Tibial artery (tissue), 4 donors: ENCODE measurements at places on chromosomes 3 and 15.
A peak's percentile ranks its signal among the peaks of the same experiment; 100 is the strongest.

DNA sequence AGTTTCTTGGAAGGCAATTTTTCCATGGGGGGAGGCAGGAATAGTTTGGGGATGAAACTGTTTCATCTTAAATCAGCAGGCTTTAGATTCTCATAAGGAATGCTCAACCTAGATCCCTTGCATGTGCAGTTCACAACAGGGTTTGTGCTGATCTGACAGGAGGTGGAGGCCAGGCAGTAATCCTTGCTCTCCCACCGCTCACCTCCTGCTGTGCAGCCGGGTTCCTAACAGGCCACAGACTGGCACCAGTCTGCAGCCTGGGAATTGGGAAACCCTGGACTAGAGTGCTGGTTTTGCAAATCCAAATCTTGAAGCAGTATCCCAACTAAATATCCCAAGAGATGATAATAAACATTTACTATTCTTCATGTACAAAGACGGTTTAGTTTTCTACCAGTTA, 256.3 kb upstream of the TMCO5A start:
- H3K4me1 ChIP-seq: peaks cover 32% of the 10 kb centered on the region
- H3K36me3 ChIP-seq: no peaks in the 10 kb centered on the region

DNA sequence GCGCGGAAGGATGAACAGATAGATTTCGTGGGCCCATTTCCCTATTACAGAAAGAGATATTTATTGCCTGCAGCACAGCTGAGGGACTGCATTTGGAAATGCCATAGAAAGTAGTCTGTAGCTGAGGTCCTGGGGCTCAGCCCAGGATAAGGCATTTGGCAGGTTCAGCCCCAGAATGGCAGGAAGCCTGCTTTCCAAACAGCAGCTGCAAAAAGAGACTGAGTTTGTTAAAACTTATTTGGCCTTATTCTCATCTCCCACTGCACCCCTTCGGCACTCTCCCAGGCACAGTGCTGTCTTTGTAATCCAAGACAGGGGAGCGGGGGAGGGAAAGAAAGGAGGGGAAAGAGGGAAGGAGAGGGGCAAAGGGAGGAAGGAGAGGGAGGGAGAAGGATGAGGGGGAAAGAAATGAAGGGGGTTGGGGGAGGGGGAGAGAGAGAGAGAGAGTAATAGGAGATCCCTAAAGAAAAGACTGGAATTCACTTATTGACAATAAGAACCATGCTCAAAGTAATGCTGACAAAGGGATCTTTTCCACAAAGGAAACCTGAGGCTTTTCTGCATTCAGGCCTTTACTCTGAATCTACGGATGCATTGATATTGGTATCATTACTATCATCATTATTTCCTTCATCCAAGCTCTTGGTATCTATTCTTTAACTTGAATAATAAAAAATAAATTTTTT, 94.0 kb upstream of the LRRN1 start:
- H3K4me1 ChIP-seq: no peaks in the 10 kb centered on the region
- no peaks in the 10 kb centered on the region for H3K27me3 ChIP-seq
- H3K4me3 ChIP-seq: no peak overlapping the region
- H3K27ac ChIP-seq: no peak overlapping the region
- no peak for DNase-seq

- DNase-seq: no peak
- H3K27ac ChIP-seq: no peak overlapping the region
- peaks cover 9% of the 10 kb centered on the region for H3K36me3 ChIP-seq
- H3K4me1 ChIP-seq: peaks cover 6% of the 10 kb centered on the region
- H3K27me3 ChIP-seq: no peaks in the 10 kb centered on the region
- no peak overlapping the region for H3K4me3 ChIP-seq
Measured at GRCh38 chr3:58383476-58383875, 50.2 kb downstream of the PDHB start.

GRCh38 chr3:59243476-59243875, 193.7 kb upstream of the CFAP20DC start:
- DNase-seq: no peak
- H3K4me3 ChIP-seq: no peak overlapping the region
- H3K27me3 ChIP-seq: no peaks in the 10 kb centered on the region
- H3K27ac ChIP-seq: no peak overlapping the region
- no peaks in the 10 kb centered on the region for H3K36me3 ChIP-seq

- H3K4me3 ChIP-seq: no peak overlapping the region
- DNase-seq: peak; percentile 82
- H3K4me1 ChIP-seq: peaks cover 13% of the 10 kb centered on the region
- peak overlapping the region; percentile 55 for H3K27ac ChIP-seq
Measured at GRCh38 chr15:22930782-22931484, 49.2 kb downstream of the CYFIP1 start.

GRCh38 chr3:63364495-63364894, 86.4 kb downstream of the SYNPR start:
- H3K4me1 ChIP-seq: no peaks in the 10 kb centered on the region
- no peak overlapping the region for H3K4me3 ChIP-seq
- H3K27ac ChIP-seq: no peak overlapping the region
- no peaks in the 10 kb centered on the region for H3K36me3 ChIP-seq
